ENCODE measurements at places on chromosomes 13 and 19.

DNA sequence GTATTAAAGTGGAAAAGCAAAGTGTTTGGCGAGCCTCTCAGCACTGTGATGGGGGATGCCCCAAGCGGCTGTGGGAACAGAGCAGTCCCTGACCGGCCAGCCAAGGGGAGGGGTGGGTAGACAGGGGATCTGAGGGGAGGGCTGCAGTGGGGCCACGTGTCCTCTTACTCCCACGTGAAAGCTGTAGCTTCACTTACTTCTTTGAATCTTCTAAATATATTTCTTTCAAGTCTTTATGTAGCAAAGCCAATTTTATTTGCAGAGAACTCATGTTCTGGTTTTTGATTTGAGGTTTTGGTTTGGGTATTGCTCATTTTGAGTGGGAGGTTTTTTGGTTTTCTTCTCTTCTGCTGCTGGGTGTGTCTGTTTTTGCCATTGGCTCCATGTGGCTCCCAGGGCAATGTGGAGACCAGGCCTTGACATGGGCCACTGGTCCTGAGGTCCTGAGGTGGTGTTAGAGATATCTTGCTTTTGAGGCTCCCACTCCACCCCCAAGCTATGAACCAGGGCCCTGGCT lies 17.7 kb upstream of the OVOL3 start:
- no peak for DNase-seq

DNA sequence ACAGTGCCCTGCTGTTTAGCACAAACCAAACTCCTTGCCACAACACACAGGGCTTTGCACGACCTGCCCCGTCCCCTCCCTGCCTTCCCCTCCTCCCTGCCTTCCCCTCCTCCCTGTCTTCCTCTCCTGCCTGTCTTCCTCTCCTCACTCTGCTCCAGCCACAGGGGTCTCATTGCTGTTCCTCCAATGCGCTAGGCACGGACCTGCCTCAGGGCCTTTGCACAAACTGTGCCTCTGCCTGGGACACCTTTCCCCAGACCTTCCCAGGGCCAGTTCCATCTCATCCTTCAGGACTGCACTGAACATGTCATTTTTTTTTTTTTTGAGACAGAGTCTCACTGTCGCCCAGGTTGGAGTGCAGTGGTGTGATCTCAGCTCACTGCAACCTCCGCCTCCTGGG lies 1.8 kb upstream of the CREB3L3 start:
- no peak for DNase-seq

DNA sequence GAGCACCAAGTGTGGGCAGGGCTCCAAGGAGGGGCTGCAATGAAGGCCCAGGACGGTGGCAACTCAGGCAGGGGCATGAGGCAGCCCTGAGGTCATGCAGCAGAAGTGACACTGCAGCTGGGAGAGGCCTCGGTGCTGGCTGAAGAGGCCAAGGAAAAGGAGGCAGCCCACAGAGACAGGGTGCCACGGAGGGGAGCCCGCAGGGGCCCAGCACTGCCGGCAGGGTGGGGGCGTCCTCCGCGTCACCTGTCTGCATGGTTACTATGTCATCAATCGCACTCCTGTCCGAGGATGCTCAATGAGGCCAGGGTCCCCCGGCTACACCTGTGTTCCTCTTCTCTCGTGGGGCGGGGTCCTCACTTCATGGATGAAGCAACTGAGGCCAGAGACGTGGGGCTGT lies 123.1 kb downstream of the TUBA3C start:
- no peak for DNase-seq

- no peak for DNase-seq
Measured at GRCh38 chr13:79458436-79458835, 22.5 kb upstream of the NDFIP2 start.

DNA sequence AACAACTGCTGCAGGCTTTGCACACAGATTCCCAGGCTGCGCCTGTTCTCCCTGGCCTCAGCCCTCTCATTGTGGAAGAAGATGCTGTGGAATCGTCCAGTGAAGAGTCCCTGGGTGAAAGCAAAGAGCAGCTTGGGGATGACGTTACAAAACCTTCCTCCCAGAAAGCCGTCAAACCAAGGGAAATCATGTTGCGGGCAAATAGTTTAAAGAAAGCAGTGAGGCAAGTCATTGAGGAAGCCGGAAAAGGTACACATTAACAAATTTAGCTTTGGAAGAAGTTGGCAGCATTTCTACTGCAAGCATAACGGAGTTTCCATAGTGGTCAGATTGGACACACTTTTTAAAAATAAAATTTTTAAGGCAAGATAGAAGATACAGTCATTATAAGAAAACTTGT lies 82.9 kb upstream of the AKAP11 start:
- no peak for DNase-seq

- DNase-seq, result peak; percentile 4
Measured at GRCh38 chr13:31431722-31432137, 232.0 kb downstream of the B3GLCT start.

Measured in NCI-H2029 treated with DMSO at 0.1 percent for 48 hours (cell line).